NCI-H1048 (cell line): ENCODE measurements at places on chromosomes 7 and 10.

GRCh38 chr7:55524558-55525310 is 47.6 kb downstream of the VOPP1 start:
- no peak for DNase-seq

DNA sequence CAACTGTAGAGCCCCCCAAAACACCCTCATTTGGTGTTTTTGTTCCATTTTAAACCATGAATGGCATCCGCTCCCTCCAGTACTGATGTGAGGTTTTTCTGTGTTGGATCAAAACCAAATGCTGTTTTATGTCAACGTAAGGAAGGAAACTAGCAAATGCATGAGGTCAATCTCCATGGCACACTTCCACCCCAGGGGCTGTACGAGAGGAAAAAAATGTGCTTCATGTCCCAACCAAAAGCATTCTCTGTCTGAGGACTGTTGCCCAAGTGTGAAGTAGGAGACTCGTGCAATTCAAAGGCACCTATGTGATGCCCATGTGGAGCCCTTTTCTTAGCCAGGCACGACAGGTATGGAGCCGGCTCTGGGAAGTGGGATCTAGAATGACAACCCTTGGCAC is 180.3 kb upstream of the MKI67 start:
- DNase-seq, result no peak

DNA sequence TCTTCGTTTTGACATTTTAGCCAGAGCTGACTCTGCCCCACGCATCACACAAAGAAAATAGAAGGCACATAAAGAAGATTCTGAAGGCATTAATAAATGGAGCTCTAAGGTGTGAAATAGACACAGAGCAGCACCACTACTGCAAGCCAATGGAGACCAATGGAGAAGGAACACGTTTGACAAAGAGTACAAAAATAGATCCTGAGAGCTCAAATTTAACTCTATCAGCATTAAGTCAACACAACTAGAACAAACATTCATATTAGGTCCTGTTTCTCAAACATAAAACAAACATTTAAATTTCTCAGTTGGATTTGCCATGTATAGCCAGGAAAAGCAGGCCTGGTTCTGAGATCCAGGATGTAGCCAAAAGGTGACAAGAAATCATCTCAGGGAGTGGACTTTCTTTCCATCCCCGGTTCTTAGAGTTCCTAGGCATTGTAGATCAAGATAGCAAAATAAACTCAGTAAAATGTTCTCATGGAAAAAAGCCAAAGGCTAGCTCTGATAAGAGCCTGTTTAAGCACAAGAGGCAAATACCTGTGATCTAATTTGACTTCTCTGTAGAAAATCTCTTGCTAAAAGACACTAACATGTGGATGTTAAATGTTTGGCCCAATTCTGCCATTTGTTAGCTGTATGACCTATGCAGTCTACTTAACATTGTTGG is 174.2 kb upstream of the VIPR2 start:
- no peak for DNase-seq

GRCh38 chr7:68707159-68707558 is 891.1 kb upstream of the AUTS2 start:
- DNase-seq, result no peak

GRCh38 chr10:14574291-14574690 is 200.4 kb downstream of the FAM107B start:
- no peak for DNase-seq

DNA sequence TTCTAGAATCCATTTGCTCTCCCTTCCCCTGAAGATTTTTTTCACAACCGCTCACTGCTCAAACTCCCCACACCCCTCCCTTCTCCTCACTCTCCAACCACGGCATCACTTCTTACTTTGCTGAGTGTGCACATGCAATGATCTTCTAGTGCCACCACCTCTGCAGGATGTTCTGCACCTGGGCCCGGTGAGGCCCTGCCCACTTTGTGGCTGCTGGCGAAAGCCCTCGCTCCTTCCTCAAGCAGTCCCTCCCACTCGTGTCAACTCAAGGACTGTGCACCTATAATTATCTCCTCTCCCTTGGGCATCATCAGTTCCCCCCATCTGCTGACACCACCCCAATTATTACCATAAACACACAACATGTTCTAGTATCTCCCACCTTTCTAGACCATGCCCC is 91.0 kb upstream of the LANCL2 start:
- DNase-seq, result no peak

GRCh38 chr10:51498424-51498823 is 201.0 kb downstream of the CSTF2T start:
- no peak for DNase-seq

DNA sequence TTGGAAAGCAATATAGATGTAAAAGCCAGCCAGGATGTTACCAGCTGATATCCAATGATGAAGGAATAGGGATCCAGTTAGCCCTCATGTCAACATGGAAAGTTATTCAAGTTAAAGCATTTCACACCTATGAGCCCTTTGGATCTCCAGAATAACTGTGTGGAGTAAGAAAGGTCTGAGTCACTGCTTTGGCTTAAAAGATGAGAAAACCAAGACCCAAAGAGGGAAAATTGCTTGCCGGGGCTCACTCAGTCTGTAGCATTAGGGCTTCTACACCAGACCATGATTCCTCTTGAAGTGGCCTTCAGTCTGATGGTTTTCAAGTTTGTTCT is 12.6 kb downstream of the LSM5 start:
- DNase-seq, result no peak

GRCh38 chr10:118907051-118907450 is 122.5 kb upstream of the NANOS1 start:
- DNase-seq, result no peak

DNA sequence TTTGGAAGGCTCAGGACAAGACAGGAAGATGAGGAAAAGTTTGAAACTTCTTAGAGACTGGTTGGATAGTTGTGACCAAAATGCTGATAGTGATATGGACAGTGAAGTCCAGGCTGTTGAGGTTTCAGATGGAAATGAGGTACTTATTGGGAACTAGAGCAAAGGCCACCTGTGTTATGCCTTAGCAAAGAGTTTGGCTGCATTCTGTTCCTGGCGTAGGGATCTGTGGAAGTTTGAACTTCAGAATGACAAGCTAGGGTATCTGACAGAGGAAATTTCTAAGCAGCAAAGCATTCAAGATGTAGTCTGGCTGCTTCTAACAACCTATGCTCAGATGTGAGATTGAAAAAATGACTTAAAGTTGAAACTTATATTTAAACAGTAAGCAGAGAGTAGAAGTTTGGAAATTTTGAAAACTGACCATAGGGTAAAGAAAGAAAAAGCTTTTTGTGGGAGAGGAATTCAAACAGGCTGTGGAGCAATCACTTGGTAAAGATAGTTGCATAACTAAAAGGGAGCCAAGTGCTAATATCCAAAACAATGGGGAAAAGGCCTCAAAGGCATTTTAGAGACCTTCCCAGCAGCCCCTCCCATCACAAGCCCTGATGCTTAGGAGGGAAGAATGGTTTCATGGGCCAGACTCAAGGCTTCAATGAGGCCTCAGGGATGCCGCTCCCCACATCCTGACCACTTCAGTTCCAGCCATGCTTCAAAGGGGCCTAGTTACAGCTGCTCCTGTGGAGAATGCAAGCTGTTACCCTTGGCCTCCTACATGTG is 415.1 kb downstream of the INHBA start:
- no peak for DNase-seq

DNA sequence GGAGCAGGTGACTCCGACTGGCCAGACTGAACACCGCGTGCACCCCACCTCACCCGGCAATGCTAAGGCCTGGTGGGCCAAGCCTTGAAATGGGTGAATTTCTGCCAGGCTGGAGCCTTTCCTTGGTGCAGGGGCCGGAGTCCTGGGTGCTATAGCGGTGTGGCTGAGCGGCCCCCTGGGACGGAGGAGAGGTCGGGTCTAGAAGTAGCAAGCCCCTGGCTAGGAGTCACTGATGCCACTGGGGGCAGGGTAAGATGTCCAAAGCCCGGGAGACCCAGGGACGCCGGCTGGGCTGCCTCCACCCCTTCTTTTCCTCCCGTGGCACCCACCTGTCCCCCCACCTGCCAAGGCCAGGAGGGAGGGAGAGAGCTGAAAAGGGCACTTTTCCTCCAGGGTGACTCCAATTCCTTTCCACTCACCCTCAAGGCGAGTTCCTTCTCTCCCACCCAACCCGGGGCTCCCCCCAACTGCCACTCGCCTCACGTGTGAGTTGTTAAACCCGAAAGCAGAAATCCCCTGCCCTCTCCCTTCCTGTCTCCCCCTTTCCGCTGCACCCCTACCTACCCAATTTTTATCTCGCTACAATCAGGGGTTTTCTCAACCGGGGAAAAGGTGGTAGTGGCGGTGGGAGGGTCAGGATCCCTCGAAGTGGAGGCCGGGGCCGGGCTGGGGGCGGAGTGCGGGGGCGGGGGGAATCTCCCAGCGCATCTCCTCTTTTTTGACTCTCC is 6.0 kb upstream of the GATA3 start:
- DNase-seq, result no peak

DNA sequence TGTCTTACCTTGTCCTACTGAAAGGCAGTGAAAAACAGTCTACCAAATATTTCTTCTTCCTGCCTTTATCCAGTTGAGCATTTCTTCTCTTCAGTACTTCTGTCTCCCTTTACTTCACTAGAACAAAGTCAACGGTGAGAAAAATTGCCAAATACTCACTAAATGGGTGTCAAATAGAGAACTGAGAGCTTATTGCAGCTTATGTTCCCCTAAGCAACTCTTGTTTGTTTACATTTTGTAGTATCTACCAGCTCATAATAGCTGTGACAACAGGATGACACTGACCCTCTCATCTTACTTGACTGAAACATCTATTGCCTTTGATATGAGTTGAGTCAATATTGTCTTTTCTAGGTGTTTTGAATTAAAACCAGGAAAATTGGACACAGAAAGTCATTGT is 327.9 kb upstream of the SORCS1 start:
- DNase-seq, result no peak

GRCh38 chr10:131790021-131790420 is 110.8 kb upstream of the PPP2R2D start:
- no peak for DNase-seq

GRCh38 chr7:2237109-2237602 is 4.4 kb upstream of the MAD1L1 start:
- no peak for DNase-seq
